ENCODE measurements at places on chromosomes 1 and 21. TPM values are rescaled to one million over a fixed set of nuclear protein-coding genes. Genes with fewer than 3 reads are reported as not detected.

Gene FOXO6
- 1.6 TPM for total RNA-seq

Gene CFAP57
- 0.42 TPM for total RNA-seq

GRCh38 chr1:14215151-14215550, 383.3 kb upstream of the KAZN start:
- DNase-seq, result no peak

DNA sequence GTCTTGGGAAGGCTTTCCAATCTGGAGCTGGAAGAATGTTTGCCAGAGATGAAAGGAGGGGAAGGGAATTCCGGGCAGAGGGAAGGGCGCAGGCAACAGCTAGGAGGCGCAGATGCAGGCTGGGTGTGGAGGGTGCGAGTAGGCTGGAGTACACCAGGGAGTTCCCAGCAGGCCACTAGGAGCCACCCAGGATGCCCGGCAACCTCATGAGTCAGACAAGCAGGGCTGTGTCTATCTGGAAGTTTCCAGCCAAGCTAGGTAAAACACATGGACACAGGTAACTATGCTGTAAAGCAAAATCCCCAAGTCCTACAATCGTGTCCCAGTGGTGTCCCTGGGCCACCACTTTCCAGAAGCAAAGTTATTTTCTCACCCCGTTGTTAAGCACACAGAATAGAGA, 990 bp upstream of the NBL1 start:
- no peak for DNase-seq

DNA sequence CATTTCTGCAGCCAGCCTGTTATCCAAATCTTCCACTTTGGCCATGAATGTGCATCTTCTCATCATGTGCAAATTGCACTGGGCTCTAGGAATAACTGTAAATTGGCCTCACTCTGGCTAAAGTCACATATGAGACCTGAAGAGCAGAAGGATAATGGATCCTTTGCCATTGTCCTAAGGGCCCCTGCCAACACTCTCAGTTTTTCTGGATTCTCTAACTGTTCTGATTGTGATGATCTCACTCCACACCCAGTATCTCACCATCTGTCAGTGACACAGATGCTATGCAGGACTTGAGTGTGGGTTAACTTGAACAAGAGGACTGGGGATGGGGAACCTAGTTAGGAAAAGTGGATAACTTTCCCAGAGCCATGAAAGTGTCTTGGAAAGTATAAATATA, 8.5 kb upstream of the FYB2 start:
- DNase-seq, result no peak

Gene NCF2
- total RNA-seq, result 11.9 TPM

DNA sequence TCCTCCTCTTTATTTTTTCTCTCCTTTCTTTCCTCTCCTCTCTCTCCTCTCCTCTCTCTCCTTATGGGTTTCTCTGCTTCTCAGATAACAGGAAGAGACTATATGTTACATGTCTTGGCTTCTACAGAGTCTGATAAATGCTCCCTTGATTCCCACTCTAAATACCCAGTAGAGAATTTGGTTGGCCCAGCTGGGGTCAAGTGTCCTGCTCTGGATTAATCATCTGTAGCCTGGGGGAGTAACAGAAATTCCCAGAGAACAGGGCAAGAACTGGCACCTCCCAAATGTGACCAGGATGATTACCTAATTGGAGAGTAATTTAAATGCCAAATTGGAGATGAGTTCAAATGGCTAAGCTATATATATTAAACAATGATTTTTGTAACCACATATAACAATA, 146.1 kb upstream of the LMO4 start:
- DNase-seq, result no peak

GRCh38 chr21:30561957-30562356, 843 bp upstream of the KRTAP19-7 start:
- no peak for DNase-seq

DNA sequence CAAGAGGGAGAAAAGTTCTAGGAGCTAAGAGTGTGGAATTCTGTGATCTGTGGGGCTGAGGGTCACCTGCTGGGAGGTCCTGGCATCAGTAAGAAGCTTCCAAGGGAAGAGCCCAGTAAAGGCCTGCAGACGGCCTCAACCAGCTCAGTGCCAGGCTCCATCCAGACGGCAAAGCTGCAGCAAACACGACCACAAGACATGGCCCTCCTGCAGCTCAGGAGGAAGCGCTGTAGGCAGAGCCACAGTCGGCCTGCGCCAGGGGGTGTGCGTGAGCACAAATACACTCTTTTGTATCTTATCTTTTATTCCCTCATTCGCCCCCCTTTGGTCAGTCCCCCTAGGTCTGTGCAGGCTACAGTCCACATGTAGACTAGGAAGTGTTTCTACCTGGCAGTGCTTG, 13.4 kb downstream of the C1orf174 start:
- no peak for DNase-seq
